ENCODE measurements at places on chromosomes 3 and 15.

GRCh38 chr3:71042759-71043158 is 540.8 kb downstream of the FOXP1 start:
- DNase-seq: no peak

DNA sequence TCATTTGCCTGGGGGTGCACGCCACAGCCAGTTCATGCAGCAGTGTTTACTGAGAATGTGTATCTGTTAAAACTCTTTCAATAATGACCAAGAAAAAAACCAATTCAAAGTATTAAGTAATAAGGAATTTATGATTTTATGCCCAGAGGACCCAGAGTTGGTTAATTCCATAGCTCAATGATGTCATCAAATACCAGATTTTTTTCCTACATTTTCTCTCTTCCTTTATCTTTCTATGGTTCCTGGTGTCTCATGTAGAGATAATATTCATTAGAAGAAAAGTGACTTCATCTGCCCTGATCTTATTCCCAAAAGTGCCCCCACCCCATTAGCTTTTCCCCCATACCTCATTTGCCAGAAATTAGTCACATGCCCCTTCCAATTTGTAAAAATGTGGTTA is 44.6 kb upstream of the LMCD1 start:
- DNase-seq: no peak

- no peak for DNase-seq
These were observed 3.8 kb upstream of the SLCO3A1 start for GRCh38 chr15:91849749-91850161.

DNA sequence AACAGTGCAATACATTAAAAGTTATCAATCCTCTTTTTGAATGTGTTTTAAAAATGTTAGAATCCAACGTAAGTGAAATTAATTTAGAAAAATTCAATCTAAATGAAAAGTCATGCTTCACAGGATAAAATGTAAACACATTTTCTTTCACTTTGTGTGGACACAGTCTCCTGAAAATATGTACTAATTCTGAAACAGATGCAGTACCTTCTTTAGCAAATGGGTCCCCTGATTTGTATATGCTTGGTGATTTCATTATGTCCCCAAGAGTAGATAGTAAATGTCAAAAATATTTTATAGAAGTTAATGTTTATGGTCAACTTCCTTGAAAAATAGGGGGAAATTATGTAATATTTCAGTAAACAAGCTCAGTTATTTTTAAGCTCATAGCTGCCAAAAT is 28.9 kb downstream of the FOXP1 start:
- no peak for DNase-seq
